ENCODE measurements at places on chromosomes 1 and 21.

GRCh38 chr1:234760303-234760723 is 150.3 kb upstream of the IRF2BP2 start:
- DNase-seq = no peak

DNA sequence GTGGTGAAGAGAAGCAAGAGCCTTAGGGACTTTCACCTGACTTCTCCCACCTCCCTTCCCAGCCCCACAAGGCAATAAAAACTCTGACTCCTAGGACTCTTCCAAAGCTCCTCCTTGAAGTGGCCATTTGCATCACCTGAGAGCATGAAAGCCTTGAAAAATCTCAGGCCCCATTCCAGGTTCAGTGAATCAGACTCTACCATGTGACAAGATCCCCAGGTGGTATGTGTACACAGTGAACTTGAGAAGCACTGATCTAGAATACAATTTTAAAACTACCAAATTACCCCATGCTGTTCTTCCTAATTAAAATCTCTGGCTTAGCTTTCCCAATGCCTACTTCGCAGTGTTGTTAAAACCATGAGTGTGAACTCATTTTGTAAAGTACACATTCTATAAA is 195.1 kb upstream of the SAMSN1 start:
- DNase-seq = no peak

DNA sequence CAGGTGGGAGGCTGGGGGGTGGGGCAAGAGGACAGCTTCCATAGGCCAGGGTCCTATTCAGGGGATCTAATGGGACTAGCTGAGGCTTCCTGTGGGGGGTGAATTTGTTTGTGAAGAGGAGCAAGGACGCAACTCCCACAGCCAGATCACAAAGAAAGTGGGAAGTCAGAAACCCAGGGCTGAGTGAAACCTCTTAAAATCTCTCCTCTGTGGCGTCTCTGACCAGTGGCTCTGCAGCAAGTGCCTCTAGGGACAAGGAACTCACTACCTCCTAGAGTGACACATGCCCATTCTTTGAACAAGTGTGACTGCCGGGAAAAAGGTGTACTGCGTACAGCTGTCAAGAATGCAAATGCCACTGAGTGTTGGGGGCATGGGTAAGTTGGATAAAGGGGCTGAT is 187.9 kb downstream of the HIVEP3 start:
- no peak for DNase-seq

- DNase-seq = peak; percentile 94
Observed at GRCh38 chr1:203512848-203513584, 19.1 kb downstream of the OPTC start.

- DNase-seq = no peak
Observed at GRCh38 chr1:161200421-161200991, 1.7 kb upstream of the ADAMTS4 start.

DNA sequence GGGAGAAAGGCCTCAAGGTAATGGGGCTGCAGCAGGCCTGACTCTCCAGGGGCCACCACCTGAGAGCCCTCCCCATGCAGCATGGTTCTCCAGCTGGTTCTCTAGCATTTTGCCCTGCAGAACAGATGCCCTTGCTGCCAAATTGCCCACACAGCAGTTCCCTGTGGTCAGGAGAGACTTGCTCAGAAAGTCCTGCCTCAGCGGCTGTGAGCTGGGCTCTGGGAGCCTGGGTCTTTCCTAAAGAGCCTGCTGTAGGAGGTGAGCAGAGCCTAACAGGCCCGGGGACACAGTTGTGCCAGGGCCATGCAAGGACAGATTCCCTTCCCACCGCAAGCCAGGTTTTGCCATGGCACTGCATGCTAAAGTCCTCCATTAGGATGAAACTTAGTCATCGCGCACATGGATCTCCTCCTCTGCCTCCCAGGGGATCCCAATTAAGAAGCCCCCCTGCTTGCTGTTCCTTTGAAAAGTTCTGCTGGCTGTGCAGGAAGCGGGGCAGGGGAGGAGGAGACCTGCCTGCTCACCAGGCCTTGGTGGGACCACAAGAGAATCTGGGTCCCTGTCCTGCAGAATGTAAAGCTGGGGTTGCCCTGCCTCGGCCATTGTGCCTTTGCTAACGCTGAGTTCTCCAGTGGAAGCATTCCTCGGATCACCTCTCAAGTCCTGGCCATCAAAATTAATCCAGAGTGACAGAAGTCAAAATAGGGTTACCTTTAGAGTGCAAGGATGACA is 21.4 kb downstream of the TEX35 start:
- DNase-seq = no peak

DNA sequence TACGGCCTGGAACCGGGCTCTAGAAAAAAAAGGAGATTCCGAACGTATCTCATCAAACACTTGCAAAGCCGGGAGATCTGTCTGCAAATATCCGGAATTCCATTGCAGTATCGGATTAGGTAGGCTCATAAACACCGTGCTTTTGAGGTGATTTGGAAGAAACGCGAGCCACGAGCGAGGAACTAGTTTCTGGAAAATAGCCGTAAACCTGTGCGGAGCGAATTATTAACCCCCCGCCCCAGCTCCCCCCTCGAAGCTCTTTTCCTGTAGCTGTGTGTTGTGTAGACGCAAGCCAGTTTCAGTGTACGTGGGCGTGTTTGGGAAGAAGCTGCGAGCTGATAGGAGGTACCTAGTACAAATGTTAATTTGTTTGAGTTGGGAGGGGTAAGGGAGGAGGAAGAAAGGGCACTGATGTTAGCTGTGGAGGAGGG is 1.1 kb downstream of the RALGPS2 start:
- DNase-seq = peak; percentile 63

DNA sequence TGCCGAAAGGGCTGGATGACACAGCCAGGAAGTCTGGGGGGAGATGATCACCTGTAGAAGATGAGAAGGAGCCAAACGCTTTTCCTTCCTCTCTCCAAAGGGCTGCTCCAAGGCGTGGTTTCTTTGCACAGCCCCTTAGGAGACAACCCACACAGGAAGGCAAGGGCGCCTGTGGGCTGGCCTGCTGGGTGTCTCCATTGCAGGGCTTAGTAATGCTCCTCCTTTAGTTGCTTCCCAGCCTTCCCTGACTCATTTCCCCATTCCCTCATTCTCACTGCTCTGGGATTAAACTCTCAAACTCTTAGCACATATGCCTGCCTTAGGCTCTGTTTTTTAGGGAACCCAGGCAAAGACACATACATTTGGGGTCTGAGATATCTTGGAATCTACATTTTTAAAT is 1.7 kb upstream of the CLCA1 start:
- peak; percentile 50 for DNase-seq

- DNase-seq = no peak
Observed at GRCh38 chr1:119565131-119565772, 58.2 kb downstream of the HSD3B1 start.

- no peak for DNase-seq
Observed at GRCh38 chr1:244102046-244102445, 51.0 kb downstream of the ZBTB18 start.

GRCh38 chr21:36245649-36246048 is 74.3 kb upstream of the MORC3 start:
- DNase-seq = no peak

GRCh38 chr1:175783126-175783722 is 39.8 kb upstream of the TNR start:
- DNase-seq = no peak

- peak; percentile 65 for DNase-seq
Observed at GRCh38 chr1:94698759-94699502, 121.2 kb upstream of the SLC44A3 start.

- no peak for DNase-seq
Observed at GRCh38 chr21:29350246-29350779, 51.6 kb downstream of the BACH1 start.

DNA sequence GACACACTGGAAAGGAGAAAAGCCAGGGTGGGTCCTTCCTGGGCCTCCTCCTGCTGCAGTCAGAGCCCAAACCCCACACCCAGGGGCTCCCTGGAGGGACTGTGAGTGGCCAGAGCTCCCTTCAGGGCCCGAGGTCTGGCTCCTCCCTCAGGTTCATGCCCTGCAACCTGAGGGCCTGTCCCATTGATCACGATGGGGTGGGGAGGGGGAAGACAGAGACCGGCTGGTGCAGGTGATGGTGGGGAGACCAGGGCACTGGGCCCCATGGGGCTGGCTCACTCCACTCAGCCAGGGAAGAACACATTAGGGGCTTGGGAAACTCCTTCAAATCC is 30.1 kb upstream of the NPPB start:
- DNase-seq = no peak

DNA sequence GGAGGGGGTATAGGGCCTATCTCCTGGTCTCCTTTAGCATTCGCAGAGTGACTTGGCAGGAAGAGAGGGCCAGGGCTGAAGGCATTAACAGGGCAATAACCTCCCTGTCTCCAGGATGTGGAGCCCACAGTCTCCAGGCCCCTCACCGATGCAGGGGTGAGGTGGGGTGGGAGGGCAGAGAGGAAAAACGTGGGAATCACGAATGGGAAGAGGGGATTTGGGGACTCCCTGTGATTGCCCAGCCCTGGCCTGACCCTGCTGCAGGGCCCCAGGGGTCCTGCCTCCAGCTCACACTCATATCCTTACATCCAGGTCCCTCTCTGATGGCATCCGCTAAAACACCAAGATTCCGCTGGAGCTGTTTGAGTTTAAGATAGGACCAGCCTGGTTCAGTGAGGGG is 14.6 kb downstream of the TFAP2E start:
- DNase-seq = no peak

DNA sequence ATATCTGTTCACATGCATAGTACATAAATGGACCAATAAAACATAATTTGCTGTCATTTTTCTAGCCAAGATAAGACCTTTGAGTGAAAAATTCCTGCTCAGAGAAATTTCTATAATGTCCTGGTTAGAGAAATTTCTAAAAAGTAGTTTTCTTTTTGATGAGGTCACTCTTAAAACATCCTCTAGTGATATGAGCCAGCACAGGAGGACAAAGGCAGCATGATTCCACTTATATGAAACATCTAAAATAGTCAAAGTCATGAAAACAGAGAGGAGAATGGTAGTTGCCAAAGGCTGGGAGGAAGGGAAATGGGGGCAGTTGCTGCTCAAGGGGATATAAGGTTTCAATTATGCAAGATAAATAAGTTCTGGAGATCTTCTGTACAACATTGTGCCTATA is 239.4 kb downstream of the BACH1 start:
- peak; percentile 11 for DNase-seq

GRCh38 chr1:19124273-19124672 is 85.8 kb downstream of the UBR4 start:
- DNase-seq = no peak

DNA sequence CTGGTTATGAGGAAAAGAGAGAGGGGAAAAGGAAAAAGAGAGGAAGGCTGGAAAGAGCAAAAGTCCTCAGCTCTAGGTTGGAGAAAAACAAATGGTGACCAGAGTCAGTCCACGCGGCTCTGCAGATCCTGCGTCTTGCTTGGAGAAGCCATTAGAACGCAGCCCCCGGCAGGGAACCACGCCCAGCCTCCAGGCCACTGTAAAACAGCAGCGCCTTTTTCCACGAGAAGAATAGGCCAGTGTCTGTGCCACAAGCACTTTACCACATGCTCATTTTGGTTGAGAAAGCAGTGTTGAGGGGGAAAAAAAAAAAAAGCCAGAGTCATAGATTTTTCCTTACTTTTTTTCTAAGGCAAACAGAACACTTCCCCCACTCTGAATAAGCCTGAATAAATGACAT is 846.9 kb upstream of the ADAMTS5 start:
- DNase-seq = no peak

DNA sequence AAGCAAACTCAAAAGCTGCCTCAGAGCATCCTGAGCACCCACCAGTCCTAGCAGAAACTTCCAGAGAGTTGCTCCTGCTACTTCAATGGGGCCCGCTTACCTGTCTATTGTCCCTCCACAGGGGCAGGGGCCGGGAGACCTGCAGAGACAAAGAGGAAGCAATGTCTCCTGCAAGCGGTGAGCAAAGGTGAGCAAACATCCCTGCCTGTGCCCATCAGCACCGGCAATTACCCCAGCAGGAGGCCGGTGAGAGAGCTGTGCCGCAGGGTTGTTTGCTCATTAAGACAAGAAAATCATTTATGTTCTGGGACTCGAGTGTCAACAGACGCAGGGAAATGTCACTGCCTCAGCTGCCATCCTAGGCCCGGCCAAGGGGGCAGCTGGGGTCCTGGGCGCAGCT is 53.8 kb upstream of the TARDBP start:
- no peak for DNase-seq

GRCh38 chr1:112099979-112100378 is 110.5 kb upstream of the KCND3 start:
- DNase-seq = no peak

- DNase-seq = peak; percentile 75
Observed at GRCh38 chr1:109783436-109783835, 19.7 kb upstream of the EPS8L3 start.

GRCh38 chr1:25066256-25066655 is 136.2 kb upstream of the RUNX3 start:
- peak; percentile 51 for DNase-seq

- no peak for DNase-seq
Observed at GRCh38 chr1:204524986-204525385, 8.8 kb downstream of the MDM4 start.

DNA sequence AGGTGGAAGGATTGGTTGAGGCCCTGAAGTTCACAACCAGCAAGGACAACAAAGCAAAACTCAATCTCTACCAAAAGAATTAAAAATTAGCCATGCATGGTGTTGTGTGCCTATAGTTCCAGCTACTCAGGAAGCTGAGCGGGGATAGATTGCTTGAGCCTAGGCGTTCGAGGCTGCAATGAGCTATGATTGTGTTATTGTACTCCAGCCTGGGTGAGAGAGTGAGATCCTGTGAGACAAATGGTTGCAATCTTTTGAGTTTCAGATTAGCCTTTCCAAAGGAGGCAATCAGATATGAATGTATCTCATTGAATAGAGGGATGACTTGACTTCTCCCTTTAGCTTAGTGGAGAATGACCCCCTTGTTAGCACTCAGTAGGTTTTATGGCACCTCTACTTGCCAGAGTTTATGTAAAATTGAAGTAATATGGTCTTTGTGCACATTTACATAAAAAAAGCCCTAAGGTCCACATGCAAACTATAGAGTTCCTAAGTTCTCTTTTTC is 105.6 kb upstream of the OLFM3 start:
- no peak for DNase-seq

- DNase-seq = no peak
Observed at GRCh38 chr1:170071378-170071777, 3.1 kb downstream of the KIFAP3 start.

DNA sequence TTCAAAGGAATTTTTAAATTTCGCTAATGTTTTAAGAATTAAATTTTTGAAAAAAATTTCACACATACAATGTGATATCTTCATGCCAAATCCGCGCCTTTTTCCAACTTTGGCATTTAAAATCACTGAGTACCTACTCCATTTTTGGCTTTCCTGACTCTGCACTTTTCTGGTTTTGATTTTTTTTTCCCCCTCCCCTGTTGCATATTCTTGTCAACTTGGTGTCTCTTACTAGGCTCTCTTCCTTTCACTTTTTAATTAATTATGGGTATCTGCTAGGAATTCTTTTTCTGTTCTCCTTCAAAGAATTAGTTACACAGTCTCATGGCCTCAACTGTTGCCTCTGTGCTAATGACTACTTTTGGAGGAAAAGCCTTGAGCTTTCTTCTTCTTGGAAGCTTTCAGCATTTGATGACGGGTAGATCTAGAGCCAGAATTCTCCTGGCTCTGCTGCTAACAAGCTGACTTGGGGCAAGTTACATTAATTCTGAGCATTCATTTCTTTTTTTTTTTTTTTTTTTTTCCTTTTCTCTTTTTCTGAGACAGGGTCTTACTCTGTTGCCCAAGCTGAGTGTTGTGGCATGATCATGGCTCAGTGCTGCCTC is 1.8 kb downstream of the AGL start:
- no peak for DNase-seq

- no peak for DNase-seq
Observed at GRCh38 chr1:215766521-215766920, 199.4 kb downstream of the KCTD3 start.

- peak; percentile 85 for DNase-seq
Observed at GRCh38 chr1:109910123-109910962, at the start of gene CSF1. Gene CSF1 (plus strand): TSS chr1:109910849. CDS start chr1:109911024, 175 bp downstream.
